Stimulated activated CD8-positive, alpha-beta memory T cell treated with anti-CD3 and anti-CD28 coated beads, Interleukin-4, amount 100 ng/mL, for 4 hours (primary cell): ENCODE measurements at places on chromosomes 6 and 20.

- DNase-seq, result no peak
Measured at GRCh38 chr20:51854921-51855320, 52.6 kb upstream of the SALL4 start.

DNA sequence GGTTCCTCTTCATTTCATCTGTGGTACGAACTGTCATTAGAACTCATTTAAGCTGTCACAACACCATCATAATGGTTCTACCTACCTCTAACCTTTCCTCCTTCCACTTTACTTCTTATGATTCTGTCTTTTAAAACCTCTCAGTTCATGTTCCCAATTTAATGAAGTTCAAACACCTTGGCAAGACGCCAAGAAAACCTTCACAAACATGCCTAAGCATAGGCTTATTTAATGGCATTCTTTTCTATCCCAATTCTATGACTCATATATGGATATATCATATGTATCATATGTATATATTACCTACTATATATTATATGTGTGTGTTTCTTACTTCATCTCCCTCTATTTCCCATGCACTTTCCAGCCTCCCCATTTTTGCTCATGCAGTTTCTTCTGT lies 283.4 kb upstream of the TBX18 start:
- DNase-seq, result no peak

DNA sequence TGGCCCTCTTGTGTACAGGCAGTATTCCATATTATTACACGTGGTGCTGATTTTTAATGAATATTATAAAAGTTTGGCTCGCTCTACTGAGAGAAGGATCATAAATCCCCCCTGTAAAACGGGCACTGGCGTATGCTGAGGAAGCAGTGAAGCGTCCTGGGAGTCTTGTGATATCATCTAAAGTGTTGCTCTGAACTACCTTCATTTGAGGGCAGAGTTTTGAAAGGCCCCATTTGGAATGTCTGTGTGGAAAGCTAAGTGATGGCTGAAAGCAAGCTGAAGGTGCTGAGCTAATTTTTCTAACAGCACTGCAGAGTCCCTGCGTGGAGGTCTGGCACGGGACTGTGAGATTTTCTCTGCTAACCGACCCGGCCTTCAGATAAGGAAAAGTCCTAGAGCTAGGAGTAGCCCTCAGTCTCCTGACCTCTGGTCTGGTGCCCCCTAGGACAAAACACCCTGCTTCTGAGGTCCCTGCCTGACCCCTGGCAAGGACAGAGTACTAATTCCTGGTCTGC lies 1.3 kb upstream of the BACH2 start:
- no peak for DNase-seq

DNA sequence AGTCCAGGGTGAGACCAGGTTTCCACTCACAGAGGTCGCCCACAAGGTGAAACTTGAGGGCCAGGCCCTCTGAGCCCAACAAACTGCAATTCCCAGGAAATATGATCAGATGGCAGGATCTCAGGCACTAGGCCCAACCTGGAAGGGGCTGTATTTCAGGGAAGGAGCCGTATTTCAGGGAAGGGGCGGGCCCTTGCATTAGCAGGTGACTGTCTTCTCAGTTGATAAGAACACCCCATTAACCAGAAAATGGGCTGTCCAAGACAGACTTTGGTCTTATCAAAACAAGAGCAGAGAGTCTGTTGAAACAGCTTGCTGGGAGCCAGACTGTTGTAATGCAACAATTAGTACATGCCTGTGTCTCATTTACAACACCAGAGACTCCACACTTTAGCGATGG lies 10.9 kb upstream of the BNIP5 start:
- no peak for DNase-seq

GRCh38 chr6:5786321-5786968 lies 220.3 kb downstream of the NRN1 start:
- no peak for DNase-seq
